NCI-H2171 treated with DMSO at 0.1 percent for 48 hours (cell line): ENCODE measurements at places on chromosomes 3 and 15.

DNA sequence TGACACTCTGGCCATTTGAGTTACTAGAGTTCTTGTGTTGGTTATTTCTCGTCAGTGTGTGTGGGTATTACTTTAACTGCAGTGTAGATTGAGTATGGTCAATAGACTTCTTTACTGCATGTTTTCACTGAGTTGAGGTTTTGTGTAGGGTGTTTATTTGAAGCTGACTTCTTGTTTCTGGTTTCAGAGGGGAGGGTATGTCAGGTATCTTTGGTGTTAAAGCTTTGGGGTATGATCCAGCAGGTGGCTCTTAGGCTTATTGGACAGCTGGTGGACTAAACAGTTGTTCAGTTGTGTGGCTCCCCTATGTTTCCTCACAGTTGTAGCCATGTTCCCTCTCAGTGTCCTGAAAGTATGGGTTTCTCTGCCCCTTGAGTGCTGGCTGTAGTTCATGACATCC, 72.0 kb downstream of the AKAP13 start:
- no peak for DNase-seq

DNA sequence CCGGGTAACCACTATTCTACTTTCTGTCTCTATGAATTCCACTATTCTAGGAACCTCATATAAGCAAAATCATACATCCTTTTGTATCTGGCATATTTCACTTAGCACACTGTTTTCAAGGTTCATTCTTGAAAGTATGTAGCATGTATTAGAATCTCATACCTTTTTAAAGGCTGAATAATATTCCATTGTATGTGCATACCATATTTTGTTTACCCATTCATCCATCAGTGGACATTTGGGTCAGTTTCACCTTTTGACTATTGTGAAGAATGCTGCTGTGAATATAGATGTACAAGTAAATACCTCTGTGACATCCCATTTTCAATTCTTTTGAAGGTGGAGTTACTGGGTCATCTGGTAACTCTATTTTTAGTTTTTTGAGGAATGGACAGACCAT, 36.6 kb upstream of the SEC22A start:
- DNase-seq = no peak

DNA sequence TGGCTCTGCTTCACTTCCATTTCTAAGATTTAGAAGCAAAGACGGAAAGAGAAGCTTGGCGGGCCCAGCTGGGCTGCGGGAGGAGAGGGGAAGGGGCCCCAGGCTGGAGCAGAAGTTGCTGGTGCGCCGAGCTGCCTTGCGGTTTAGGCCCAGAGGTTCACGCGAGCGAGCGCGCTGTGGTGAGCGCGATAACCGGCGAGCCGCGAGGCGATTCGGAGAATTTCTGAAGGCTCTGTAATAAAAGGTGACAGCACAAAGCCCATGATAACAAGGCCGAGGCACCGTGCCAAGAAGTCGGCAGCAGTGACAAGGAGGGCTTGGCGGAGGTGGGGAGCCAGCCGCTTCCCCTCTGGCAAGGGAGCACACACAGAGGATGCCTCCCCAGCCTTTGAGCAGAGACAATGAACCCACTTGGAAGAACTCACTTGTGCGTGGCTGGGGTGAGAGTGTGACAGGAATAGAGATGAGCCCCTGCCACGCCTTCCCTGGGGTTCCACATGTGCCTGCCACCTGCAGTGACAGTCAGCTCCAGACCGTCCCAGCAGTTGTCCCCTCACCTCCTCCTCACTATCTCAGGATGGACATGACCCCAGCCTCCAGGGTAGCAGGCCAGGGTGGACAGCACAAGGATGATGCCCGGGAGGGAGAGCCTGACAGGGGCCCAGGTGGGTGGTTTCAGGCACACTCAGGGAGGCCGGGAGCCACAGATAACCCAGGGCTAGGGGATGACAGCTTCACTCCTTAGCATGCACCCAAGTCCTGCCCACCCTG, 315.2 kb downstream of the UACA start:
- DNase-seq = peak; percentile 36

DNA sequence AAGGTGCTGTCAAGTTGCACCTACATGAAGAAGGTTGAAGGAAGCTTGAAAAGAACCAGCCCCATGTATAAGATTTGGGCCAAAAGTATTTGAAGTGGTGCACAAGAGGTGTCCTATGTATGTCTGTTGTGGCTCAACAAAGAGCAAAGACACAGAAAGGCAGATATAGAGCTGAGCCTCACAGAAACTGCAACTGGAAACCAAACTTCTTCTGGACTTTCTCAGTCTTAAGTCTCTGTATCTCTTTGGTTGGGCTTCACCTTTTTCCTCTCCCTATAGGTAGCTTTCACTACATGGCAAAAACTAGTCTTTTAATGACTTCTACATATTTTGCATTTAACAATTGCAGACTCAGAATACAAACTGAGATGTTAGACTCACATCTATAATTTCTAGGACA, 8.8 kb upstream of the CMC1 start:
- no peak for DNase-seq

DNA sequence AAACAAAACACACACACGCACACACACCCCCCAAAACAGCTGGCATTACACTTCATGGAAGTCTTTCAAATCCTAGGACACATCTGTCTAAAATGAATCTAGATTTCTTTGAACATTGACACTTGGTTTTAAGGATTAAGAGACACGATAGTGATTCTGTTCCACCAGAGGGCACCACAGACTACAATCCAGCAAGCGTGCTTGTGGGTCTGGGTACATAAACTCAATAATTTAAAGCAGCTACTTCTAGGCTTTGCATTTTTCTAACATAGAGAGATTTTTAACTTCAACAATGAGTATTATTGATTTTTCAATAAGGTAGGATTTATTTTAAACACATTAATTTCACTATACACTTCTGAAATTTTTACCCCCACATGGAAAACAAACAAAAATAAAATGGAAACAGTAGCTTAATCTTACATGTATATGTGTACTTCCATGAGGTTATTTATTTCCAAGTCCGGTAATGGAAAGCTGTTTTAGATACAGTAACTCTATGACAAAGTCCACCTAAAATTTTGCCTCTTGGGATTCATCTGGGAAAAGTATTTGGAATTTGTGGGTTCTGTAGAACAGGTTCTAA, 564.0 kb upstream of the TGFBR2 start:
- DNase-seq = peak; percentile 46

GRCh38 chr3:52237657-52238172, 1.2 kb downstream of the TWF2 start:
- DNase-seq = no peak

DNA sequence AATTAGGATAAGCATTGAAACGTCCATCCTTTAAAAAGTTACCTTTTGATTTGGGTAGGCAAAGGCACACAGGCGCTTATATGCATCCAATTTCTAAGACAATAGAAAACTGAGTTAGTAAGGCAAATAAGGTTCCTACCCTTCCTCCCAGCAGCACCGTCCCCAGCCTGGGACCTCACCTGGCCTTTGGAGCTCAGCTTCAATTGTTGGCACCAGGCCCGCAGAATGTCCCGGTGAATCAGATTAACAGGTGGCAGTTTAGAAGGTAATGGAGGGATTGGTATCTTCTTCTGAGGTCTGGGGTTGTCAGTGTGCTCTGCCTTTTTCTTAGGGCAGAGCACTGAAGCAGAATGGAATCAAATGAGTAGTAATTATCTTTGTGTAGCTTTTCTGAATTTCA, 5.7 kb downstream of the DPPA4 start:
- no peak for DNase-seq

DNA sequence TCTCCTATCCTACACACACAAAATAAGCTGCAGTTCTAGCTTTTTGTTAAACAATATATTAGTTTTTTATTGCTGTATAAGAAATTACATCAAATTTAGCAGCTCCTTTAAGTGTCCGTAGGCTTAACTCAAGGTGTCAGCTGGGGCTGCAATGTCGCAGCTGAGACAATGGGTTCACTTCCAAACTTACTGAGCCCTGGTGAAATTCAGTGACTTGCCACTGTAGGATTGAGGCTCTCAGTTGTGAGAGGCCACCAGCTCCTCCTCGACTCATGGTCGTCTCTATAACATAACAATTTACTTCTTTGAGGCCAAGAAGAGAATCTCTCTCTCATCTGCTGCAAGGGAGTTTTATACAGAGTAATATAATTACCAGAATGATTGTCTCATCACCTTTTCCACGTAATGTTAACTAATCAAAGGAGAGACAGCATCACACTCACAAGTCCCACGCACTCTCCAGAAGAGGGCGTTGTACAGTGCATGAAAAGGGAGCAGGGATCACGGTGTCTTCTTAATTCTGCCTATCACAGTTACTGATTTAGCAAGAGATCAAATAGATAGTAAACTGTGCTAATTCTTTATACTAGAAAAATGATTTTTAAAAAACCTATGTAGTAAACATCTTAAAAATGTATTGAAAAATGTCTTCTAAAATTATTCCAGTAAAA, 735.6 kb upstream of the GBE1 start:
- DNase-seq = no peak

GRCh38 chr15:73683777-73684580, at the start of gene CD276:
TSS of gene CD276 (plus strand) at chr15:73684383. CDS start at chr15:73699640, 15,257 bp downstream.
- DNase-seq = peak; percentile 23

GRCh38 chr15:62601777-62602545, 436.9 kb upstream of the C2CD4B start:
- DNase-seq = no peak

DNA sequence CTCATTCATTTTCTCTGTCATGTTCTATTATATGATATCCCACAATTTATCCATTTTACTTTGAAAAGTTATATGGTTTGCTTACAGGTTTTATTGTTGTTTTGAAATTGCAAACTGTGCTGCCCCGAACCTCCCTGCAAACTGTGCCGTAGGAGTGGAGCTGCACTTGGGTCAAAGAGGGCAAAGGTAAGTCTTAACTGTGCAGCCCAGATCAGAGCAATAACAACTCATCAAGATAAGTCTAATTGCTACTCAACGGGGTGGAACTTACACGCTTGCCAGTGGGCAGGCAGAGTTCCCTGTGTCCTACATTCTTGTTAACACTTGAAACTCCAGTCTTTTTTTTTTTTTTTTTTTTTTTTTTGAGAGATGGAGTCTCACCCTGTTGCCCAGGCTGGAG, 33.2 kb downstream of the ZDHHC19 start:
- DNase-seq = no peak

- no peak for DNase-seq
Observed at GRCh38 chr15:68211656-68212320, 6.7 kb upstream of the CALML4 start.

DNA sequence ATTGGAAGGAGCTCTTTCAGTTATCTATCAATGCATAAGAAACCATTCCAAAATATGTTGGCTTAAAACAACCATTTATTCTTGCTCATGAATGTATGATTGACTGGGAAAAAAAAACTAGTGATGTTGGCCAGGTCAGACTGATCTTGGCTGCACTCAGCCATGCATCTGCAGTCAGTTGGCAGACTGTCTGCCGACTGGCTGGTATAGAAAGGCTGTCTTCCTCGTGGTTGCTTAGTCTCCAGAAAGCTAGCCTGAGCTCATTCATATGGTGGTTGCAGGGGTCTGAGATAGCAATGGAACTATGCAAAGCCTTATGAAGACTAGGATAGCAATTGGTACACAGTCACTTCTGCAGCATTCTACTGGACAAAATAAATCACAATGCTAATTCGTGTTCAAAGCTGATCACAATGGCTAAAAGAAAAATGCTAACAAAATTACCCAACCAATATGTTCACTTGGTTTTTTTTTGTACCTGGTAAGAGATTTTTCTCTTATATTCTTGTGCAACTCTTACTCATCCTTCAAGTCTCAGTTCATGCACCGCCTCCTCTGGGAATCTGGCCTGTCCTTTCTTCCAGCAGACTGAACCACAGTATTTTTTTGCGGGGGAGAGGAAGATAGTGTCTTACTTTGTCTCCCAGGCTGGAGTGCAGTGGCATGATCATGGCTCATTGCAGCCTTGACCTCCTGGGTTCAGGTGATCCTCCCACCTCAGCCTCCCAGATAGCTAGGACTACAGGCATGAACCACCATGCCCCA, 126.8 kb downstream of the KCNAB1 start:
- DNase-seq = no peak

- DNase-seq = no peak
Observed at GRCh38 chr3:69162308-69162980, 40.0 kb upstream of the LMOD3 start.

DNA sequence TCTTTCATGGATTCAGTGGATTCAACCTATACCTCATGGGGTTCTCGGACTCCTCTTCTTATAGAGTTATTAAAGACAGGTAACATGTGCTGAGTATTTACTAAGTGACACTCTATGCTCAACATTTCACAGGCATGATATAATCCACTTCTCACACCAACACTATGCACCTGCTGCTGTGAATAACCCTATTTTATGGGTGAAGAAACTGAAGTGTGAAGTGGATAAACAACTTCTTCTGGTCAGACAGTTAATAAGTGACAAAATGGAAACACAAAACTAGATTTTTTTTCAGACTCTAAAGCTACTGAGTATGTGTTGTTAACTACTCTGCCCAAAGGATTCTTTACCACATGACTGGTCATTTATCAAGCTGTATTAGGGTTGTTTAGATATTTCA, 403.5 kb downstream of the DIPK2A start:
- no peak for DNase-seq

DNA sequence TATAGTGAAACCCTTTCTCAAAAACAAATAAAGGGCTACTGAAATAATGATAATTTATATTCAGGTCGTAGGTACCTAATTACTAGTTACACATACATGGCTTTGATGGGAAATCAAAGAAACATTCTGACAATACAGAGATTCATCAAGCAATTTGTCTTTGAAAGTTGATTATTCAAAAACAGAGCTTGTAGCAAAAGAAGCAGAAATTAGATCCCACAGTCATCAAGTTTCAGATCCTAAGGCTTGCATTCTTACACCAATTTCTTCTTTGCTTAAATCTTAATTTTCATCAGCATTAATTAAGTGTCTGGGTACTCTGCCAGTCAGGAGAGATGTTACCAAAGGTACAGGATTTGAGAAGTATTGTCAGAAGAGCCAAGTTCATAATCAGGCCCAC, 1.5 kb upstream of the HEXA start:
- no peak for DNase-seq

- DNase-seq = no peak
Observed at GRCh38 chr3:9729419-9729818, 2.1 kb upstream of the BRPF1 start.

GRCh38 chr15:100572362-100572983, 29.5 kb downstream of the LINS1 start:
- DNase-seq = peak; percentile 29

DNA sequence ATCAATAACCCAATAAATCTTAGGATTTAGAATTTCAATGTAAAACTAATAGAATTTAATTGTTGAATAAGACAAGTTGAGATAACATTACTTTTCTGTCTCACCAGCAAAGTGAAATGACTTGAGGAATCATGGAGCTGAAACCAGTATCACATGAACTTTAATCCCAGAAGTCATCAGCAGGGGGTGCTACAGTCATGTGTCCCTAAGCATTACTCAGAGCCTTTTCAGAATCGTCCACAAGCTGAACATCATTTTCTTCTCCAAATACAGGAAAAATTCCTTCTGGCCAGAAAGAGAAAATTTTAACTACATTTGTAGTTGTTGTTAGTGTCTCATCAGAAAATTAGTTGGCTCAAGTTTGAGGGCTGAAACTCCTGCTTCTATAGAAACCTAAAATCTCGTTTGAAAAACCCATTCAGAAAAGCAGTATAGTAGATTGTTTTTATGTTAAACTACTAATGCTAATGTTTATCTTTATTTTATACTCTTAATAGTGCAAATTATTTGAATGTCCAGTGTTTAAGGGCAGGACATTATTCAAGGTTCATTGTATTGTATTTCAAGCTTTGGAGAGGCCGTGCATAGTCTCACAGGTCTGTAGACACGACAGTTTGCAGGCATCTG, 384.1 kb downstream of the PLOD2 start:
- peak; percentile 21 for DNase-seq

- peak; percentile 21 for DNase-seq
Observed at GRCh38 chr3:127997961-127998360, 54.3 kb upstream of the SEC61A1 start.
